ENCODE measurements at places on chromosomes 11 and 22. TPM values are rescaled to one million over a fixed set of nuclear protein-coding genes. Genes with fewer than 3 reads are reported as not detected.

CD3E gene
- total RNA-seq, result not detected

USH1C gene
- total RNA-seq, result not detected

- no peak for DNase-seq
These were observed 1.9 kb downstream of the PATL1 start for GRCh38 chr11:59666969-59667368.

OR9Q2 gene
- not detected for total RNA-seq
